ENCODE measurements at places on chromosomes 12 and 14. TPM values are rescaled to one million over a fixed set of nuclear protein-coding genes. Genes with fewer than 3 reads are reported as not detected.

BRMS1L gene
- 3.8 TPM for total RNA-seq

STXBP6 gene
- 3.9 TPM for total RNA-seq

DNA sequence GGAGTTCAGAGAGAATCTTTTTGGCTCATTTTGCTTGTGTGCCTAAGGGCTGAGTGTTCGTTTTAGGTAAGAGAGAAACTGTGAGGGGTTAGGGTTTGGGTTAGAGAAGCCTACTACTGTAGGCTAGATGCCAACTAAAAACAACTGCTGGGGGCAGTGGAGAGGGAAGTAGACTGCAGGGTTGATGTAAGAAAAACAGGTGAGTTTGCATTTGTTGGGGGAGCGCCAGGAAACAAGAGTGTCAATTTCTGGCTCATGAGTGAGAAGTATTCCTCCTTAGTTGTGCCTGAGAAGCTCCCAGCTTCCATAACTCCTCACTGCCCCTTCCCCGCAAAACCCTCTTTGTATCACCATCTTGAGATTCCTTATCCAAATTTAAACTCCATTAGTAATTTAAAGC is 92.3 kb downstream of the DERA start:
- H3K4me3 ChIP-seq, result no peak overlapping the region
- no peak for DNase-seq
- no peaks in the 10 kb centered on the region for H3K36me3 ChIP-seq
- no peaks in the 10 kb centered on the region for H3K4me1 ChIP-seq
- no peak overlapping the region for H3K27ac ChIP-seq
- no peaks in the 10 kb centered on the region for H3K27me3 ChIP-seq

GRCh38 chr12:102756530-102756929 is 160.5 kb downstream of the PAH start:
- H3K27ac ChIP-seq, result no peak overlapping the region
- H3K27me3 ChIP-seq, result no peaks in the 10 kb centered on the region
- H3K4me1 ChIP-seq, result no peaks in the 10 kb centered on the region
- no peaks in the 10 kb centered on the region for H3K36me3 ChIP-seq
- DNase-seq, result no peak

All from esophagus squamous epithelium (tissue), 5 donors.